NT2/D1 (cell line): ENCODE measurements at places on chromosomes 5 and 9.
A peak's percentile ranks its signal among the peaks of the same experiment; 100 is the strongest.

DNA sequence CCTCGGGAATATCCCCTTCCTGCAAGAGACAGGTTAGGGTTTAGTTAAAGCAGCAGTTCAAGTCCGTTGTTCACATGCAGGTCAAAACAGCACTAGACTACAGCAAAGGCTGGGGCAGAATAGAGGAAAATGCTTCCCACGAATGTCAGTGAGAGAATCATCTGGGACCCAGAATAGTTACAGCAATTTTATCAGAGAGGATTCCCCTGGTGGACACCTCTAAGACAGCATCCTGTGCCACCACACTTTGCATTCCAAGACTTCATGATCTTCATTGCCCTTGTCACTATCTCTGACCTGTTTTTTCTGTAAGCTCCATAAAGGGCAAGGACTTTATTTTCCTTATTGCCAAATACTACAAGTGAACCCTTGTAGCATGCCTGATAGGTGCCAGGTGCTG, 12.9 kb downstream of the GRXCR2 start:
- DNase-seq, result no peak

DNA sequence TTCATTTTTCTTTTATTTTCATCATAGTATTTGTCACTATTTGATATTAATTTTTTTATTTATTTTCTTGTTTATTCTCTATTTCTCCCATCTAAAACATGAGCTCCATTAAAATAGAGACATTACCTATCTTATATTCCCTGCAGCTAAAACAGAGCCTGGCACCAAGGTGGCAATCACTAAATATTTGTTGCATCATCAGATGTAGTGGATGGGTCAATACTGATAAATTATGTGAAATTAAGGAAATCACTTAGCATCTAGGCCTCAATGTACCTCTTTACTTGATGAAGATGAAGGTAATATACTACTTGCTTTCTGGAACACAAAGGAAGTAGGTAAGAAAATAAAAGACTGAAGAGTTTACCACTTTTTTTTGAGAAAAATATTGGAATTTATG, 24.6 kb downstream of the MFAP3 start:
- no peak for DNase-seq

DNA sequence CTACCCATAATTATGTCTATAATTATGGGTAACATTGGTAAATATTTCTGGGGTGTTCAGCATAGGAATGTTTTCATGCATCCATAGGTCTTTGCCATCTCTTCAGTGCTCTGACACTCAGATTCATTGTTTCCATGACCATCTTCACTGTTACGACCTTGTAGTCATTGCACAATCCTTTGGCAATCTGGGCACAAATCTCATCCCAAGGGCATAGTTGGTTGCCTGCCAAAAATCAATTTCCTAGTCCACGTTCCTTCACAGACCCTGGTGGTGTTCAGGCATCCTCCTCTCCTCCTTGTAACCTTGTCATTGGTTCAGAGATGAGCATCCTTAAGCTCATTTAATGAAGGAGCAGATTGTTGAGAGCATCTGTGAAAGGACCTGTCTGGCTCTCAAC, 1400.7 kb downstream of the CDH12 start:
- no peak for DNase-seq

- DNase-seq, result no peak
Measured at GRCh38 chr9:33329979-33330378, 39.7 kb downstream of the NFX1 start.

GRCh38 chr5:53871775-53872174, 311.3 kb downstream of the NDUFS4 start:
- no peak for DNase-seq

- no peak for DNase-seq
Measured at GRCh38 chr5:443239-444151, 519 bp downstream of the EXOC3 start.

- DNase-seq, result no peak
Measured at GRCh38 chr9:100072805-100073204, 26.0 kb downstream of the ERP44 start.

GRCh38 chr5:140148508-140148907, 22.8 kb downstream of the IGIP start:
- DNase-seq, result no peak

DNA sequence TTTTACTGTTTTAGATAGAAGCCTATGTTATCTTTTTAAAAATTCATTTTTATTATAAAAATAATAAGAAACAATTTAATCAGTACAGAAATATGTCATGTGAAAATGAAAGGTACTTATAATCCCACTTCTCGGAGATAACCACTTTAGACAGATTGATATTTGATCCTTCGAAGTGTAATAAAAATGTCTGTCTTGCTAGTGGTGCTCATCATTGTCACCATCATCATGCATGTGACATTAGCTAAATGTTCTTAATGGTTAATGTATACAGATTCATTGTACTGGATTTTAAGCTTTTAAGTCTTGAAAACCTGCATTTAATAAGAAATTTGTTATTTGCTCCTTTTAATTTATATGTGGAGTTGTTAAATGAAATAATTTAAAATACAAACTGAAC, 30.1 kb upstream of the FAM120AOS start:
- DNase-seq, result no peak

DNA sequence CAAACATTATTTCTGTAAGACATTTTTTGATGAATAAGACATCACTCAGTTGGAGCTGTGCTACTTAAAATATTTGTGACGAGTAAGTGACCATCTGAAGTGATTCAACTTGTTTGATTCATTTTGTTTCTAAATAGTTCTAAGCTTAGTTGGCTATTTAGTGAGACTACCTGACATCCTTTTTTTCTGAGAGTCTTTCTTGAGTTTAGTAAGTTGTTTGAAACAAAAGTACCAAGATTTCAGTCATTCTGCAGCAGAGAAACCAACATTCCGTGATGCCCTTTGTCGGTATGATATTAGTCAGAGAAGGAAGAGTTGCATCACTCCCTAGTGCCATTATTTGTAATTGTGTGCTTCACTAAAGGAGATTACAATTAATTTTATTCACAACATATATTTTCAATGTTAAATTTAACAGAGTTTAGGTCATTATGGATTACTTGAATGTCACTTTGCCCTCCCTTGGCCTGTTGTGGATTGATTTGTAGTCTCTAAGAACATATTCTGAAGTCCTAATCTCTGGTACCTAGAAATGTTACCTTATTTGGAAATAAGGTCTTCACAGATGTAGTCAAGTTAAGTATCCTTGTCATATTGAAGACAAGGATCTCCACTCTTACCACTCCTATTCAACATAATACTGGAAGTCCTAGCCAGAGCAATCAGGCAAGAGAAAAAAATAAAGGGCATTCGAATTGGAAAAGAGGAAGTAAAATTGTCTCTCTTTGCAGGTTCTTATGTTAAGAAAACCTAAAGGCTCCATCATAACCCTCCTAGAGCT, 212.2 kb downstream of the PCSK1 start:
- no peak for DNase-seq

- DNase-seq, result no peak
Measured at GRCh38 chr9:127256324-127256723, 8.2 kb upstream of the GARNL3 start.

- DNase-seq, result no peak
Measured at GRCh38 chr5:74105126-74105780, 479.3 kb downstream of the ARHGEF28 start.

DNA sequence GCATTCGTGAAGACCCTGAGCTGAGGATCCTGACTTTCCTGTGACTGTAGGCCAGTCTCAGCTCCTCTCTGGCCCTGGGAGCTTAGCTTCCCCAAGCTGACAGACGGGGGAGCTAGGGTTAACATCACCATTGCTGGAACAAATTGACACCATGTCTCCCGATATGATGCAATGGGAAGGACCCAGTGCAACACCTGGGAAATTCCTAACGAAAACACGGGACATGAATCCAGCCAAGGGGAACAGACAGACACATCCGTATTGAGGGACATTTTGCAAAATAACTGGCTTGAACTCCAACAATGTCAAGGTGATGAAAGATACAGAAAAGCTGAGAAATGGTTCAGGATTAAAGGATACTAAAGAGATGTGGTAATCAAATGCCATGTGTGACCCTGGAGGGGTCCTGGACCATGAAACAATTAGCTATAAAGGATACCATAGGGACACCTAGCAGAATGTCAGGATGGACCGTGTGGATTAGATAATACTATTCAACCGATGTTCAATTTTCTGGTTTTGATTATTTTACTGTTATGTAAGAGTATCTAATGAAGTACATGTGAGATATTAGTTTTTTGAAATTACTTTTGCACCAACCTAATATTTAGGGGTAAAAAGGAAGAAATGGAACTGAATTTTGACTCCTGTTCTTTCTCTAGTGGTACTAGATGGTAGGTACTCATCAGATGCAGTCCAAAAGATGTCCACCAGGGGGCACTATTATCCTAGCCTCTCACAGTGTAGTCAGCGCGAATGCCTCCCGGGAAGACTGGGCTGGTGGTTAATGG, 52.7 kb downstream of the NDST1 start:
- DNase-seq, result peak; percentile 75

- DNase-seq, result no peak
Measured at GRCh38 chr9:29297592-29297991, 1724.3 kb upstream of the C9orf72 start.

DNA sequence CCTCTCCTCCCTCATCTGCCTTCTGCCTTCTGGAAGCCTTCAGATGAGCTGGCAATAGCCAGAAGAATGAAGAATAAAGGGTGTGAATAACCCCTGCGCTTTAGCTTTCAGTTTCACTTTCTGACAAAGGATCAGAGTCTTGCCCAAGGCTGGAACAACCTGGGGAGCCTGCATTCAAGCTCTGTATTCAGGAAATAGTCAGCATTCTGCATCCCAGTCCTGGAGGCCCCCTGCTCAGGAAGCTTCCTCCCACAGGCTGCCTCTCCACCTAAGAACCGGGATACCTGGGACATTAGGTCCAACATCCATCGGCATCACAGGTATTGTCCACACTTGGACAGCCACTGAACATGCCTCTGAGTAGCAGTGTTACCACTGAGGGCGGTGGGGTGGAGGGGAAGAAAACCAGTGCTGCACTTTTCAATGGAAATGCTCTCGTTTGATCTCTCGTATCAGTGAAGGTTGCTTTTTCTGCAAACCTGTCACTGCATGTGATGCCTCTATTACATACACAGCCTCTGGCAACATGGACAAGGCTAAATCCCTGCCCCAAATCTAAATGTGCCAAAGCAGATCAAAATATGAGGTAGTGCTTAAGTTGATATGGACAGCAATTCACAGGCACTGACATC, 39.8 kb upstream of the ACO1 start:
- peak; percentile 79 for DNase-seq

DNA sequence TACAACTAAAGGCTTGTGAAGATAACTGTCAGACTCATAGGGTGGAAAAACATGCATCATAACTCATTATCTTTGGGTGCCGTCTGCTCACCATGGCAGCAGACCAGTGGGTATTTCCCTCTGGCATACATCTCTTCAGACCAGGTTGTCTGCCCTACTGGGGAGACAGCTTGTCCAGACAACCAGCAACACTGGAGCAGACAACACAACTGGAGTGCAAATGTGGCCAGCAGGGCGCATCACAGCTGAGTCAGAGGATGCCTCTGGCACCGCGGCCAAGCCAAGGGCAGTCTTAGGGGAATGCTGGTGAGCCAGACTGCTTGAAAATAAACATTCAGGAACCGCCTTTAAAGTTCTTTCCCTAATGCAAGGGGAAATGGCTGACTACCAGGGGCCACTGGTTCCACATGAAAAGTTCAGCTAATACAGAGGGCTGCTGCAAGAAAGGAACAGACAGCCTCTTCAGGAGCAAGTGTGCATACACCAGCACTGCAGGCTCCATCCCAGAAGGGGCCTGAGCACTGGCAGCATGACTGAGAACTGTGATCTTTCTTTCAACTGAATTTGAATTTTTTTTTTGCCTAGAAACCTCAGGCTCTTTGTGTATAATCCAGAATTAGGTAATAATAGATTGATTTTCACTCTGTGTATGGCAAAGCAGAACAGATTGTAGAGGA, 77.3 kb downstream of the MAMDC2 start:
- no peak for DNase-seq

DNA sequence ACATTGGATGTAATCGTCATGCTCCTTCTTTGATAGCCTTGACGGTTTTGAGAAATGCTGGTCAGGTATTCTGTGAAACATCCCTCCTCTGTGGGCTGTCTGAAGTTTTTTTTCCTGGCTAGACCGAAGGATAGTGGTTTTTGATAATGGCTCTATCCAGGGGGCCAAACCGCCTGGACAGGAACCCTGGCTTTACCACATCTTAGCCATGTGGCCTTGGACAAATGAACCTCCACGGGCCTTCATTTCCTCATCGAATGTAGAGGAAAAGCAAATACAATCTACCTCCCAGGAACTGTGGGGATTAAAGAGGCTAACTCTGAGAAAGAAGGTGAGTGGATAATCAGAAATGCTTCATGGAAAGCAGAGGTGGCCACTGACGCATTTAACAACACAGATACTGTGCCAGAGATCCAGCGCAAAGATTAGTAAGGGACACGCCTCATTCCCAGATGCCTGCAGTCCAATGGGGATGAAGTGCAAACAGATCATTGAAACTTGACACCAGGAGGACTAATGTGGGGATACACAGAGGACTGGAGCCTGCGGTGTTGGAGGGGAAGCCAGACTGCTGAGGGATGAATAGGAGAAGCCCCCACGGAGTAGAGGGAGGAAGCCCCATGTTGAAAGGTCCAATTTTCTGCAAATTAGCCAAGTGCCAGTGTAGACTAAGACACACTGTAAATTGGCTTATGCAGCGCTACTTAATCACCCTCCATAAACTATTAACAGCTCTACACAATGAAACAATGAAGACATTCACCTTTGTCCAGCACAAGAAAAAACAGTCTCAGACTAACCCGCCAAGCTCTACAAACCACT, 41.6 kb downstream of the MYO10 start:
- DNase-seq, result no peak

DNA sequence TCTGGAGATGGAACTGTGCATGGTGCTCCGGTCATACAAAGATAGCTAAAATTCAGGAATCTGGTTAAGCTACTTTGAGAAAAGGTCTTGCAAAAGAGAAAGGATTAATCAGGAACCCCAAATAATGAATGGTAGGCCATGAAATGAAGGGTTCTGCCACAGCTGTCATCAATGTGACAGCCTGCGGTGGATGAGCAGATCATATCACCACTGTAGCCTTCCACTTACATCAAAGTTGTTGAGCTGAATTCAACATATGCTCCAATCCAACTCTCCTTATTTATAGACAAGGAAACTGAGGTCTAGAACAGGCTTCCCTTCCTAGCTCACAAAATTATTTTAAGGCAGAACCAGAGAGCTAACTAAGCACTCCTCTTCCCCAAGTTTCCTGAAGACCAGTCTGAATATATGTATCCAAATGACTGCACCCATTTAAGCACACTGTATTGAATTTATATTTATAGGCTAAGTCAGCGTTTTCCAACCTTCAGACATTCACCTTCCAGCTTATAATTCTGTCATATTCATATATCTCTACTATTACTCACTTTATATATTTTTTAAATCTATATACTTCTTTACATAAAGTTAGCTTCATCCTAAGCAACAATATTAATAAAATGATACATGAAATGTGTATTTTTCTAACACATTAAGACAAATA, 13.9 kb upstream of the PTGER4 start:
- DNase-seq, result no peak

DNA sequence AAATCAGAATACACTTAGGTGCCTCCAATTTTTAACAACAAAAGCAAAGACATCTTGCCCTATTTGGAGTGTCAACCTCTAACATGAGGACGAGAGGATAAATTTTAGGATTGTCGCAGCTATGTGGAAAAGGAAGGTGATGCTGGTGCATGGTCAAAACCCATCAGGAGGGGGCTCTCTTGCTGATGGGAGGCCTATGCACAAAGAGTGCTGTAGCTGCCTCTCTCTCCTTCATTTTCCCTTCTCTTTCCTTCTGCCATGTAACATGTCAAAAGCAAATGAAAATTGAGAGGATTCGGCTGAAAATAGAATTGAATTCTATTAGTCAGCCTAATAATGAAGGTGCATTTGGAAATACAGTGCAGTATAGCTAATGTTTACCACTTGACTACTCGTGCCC, 578.7 kb upstream of the ZNF462 start:
- peak; percentile 16 for DNase-seq
